ENCODE measurements at places on chromosomes 6 and 20.

DNA sequence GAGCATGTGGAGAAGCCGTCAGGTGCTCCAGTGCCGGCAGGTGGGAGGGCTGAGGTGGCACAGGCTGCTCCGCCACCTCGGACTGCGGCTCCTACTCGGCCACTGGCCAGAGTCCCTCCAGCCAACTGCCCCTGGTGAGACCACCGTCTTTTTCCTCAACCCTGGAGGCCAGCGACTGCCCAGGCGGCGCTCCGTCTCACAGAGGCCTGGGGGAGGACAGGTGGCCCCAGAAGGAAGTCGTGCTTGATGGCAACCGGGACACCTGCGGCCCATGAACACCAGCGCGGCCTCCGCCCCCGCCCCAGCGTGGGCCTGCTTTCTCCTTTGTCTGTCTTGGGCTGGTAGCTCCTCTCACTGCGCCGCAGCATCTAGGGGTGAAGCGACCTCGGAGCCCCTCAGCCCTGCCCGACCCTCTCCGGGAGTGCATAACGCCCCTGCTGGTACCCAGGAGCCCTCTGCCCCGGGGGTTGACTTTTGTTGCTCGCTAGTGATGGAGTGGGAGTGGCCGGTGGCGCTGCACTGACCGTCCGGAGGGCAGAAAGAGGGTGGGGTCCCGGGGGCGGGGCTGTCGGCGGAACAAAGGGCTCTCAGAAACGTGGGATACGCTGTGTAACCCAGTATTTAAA is 706 bp upstream of the TUBB2B start:
- no peak for DNase-seq

- no peak for DNase-seq
Observed at GRCh38 chr20:63185215-63185796, 30.6 kb downstream of the YTHDF1 start.

- peak; percentile 64 for DNase-seq
Observed at GRCh38 chr20:32357375-32357868, 709 bp upstream of the ASXL1 start.

DNA sequence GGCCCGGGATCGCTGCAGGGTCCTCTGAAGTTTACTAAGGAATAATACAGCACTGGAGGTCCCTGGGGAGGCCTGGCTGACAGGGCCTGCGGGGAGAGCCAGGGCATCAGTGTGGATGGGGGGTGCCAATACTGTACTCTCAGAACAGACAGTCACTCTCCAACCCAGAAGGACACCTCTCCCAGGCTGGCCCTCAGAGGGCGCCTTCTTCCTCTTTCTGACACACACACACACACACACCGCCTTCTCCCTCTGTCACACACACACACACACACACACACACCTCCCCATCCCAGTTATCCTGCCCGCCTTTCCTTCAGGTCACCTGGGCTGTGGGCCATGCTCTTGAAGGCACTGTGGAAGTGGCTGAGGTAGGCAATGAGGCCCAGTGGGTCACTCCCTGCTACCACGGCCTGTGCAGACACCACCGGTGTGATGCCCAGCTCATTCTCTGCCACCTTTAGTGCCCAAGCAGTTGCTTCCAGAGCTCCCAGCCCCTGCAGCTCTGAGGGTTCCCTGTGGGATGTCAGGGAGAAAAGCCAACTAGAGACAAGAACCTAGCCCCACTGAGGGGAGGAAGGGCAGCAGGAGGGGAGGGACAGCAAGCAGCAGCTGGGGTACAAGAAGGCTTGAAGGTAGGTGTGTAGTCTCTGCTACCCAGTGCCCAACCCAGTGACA is 7.5 kb downstream of the SMPD2 start:
- no peak for DNase-seq

DNA sequence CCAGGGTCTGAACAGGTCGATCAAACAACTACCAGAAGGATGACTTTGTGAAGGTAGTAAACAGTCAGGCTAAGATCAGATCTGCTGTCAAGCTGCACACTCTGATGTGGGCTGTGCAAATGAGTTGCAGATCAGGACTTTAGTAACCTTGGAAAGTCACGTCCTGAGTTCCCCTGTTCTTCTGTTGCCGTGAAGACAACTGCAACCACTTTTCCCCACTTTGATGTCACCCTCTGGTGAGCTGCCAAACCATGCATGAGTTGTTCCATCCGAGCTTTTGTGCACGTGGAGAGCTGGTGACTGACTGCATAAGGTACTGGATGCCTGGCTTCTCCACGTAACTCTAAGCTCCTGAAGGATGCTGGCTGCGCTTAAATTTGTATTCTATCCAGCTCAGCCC is 111.0 kb downstream of the CD83 start:
- peak; percentile 63 for DNase-seq

DNA sequence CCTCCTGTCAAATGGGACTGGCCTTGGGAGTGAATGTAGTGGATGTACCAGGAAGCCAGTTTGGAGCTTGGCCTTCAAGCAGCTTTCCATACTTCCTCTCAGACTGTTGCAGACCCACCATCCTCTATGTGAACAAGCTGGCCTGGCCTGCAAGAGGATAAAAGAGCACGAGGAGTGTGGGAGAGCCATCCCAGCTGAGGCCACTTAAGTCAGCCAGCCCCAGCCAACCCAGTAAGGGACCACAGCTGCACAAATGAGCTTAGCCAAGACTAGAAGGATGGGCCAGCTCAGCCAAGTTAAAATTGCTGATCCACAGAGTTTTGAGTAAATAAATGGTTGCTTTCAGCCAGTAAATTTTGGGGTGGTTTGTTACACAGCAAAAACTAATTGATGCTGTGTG is 156.9 kb upstream of the SOX4 start:
- DNase-seq, result no peak

DNA sequence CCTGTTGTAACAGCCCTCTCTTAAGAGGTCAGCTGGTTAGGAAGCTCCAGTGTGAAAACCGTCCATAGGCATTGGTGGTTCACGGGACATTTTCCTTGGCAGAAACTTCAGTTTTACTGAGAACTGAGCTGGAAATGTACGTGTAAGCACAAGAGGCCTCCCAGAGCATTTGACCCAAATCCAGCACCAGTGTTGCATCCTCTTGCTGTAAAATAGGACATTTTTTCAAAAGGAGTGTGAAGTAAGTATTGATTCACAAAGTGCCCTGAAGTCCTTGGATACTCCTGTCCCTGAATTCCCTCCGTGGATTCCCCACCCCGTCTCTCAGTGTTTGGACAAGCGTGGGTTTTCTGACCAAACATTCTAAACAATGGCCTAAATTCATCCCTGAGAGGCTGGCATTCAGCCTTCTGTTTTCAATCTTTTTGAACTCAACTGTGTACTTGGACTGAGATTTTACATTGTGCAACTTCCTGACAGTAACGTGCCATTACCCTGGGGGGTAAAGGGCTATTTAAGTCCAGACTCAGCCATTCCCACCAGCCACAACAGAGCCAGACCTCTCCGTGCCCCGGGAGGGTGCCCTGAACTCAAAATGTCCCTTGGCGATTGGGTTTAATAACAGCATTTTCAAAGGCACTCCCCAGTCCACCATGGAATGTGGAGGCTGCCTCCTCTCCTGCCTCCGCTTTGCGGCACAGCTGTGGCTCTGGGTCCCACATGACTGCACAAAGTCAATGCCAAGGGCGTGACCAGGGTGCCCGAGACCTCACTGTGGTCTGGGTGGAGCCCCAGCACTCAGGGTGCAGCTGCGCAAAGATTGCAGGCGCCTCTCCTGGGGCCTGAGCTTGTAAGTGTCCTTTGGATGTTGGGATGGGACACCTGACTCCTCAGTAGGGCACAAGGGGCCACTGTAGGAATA is 92.7 kb upstream of the AFDN start:
- no peak for DNase-seq

- no peak for DNase-seq
Observed at GRCh38 chr20:59584278-59584925, 19.9 kb upstream of the PHACTR3 start.

DNA sequence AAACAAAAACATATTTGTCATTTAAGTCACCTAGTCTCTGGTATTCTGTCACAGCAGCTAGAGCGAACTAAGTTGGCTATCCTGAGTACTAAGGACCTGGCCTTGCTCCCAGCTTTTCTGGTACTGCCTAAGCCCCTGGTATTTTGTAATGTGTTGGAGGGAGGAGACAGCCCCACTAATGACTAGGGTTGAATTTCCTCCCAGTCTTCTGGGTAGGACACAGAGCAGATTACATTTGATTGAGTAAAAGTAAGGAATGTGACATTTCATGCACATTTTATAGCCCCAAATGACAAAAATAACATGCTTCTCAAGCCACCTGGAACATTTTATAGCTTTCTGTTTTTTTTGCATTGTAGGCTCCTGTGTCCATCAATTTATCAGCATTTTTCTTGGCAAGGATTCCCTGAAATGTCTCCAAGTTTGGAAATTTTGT is 47.9 kb upstream of the DDR1 start:
- peak; percentile 87 for DNase-seq

DNA sequence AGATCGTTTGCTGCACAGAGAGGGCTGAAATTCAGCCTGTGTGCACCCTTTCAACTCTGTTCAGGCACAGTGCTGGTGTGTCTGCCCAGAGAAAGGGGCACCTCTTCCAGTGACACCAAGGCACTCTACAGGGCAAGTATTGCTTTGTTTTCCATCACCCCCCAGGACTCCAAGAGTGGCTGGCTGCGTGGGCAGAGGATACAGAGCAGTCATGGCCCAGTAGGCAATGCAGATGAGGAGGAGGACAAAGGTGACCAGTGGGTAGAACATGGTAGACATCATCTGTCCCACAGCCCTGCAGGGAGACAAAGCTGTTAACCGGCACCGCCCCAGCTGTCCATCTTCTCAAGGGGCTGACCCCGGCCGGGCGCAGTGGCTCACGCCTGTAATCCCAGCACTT is 6.7 kb upstream of the NEU1 start:
- no peak for DNase-seq

DNA sequence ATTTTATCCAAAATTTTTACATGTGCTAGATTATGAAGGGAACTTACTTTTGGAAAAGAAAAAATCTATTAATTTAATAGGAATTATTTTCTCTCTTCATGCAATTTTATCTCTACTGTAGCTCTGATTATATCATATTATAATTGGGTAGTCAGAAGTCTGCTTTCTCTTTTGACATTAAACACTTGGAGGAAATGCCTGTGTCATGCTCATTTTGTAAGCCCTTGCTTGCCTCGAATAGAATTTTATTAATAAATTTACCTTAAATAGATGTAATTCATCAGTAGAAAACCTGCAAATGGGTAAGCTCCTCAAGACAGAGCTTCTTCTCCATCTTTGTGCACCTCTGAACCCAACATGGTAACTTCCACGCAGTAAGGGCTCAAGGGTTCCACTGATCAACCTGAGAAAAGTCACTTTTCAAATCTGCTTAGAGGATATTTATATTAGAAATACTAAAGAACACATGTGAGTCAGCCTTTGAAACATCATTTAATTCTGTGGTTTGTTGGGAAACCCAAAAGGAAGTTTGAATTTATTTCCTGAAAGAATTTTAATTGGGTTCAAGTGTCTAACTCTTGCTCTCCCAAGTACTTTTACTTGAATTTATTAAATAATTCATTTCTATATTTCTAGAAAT is 266.0 kb downstream of the ALDH8A1 start:
- DNase-seq, result peak; percentile 76

DNA sequence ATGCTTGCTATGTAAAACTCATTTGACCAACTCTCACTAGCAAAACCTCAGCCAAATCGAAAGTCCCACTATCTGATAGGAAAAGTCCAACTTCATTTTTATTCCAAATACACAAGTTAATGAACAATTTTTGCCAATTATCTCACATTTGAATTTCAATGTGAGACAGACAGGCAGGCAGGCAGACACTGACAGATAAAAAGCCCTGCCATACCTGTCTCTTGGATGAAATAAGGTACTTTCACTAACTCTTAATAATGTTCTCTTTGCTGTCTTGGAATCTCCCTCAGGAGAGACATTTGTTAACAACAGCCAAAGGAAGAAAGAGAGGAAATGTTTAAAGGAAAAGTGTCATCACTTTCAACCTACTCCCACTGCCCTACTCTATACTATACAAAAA is 82.0 kb downstream of the RNGTT start:
- DNase-seq, result peak; percentile 34

DNA sequence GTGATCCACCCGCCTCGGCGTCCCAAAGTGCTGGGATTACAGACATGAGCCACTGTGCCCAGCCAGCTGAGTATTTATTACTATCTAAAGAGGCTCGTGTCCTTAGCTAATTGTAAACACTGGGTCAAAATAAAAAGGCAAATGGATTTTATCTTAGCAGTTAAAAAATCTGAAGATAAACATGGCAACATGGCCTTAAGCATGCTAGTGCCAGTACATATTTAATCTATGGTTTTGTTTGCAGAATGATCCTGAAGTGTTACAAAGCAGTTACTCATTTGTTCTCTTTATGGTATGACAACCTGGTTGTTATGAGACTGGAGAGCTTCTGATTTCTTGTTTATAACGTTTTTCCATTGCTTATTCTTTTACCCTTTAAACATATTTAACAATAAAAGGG is 3.9 kb upstream of the KIAA0408 start:
- no peak for DNase-seq

- DNase-seq, result peak; percentile 69
Observed at GRCh38 chr20:31496761-31497295, 17.4 kb upstream of the HM13 start.

DNA sequence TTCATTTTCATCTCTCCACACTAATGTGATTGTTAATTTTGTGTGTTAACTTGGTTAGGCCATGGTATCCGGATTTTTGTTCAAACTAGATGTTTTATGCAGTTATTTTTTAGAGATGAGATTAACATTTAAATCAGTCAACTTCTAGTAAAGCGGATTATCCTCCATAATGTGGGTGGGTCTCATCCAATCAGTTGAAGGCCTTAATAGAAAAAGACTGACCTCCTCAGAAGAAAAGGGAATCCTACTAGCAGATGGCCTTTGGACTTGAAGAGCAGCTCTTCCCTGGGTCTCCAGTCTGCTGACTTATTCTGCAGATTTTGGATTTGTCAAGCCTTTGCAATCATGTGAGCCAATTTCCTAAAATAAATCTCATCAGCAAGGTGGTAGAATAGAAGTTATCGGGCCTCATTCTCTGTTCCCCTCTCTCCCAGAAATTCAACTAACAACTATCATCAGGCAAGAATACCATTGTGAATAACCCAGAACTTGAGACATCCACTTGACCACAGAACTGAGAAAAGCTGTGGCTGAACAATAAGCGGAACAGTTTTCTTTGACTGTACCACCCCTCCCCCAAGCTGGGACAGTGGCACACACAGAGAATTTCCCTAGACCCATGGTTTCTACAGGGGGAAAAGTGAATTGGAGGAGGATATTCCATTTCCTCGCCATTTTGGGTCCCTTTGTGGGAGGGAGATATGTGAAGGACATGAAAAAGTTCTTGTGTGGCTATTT is 323.0 kb downstream of the UTRN start:
- no peak for DNase-seq

DNA sequence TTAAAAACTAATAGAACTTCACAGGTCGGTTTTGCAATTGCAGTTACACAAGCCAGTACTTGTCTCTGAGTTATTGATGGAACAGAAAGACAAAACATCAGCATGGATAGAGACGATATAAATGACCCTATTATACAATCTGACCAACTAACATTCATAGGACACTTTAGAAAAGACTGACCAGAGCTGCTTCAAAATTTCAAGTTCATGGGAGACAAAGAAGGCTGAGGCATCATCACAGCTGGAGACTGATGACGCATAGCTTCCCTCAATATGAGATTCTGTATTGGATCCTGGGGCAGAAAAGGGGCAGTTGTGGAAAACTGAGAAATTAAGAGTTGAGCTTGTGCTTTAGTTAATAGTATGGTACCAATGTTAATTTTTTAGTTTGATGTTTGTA is 174.0 kb downstream of the THBS2 start:
- peak; percentile 31 for DNase-seq

GRCh38 chr6:29678114-29678513 is 2.8 kb downstream of the ZFP57 start:
- DNase-seq, result no peak

- DNase-seq, result no peak
Observed at GRCh38 chr6:13712599-13712898, 914 bp upstream of the RANBP9 start.

GRCh38 chr6:35663447-35664235 is 25.1 kb downstream of the FKBP5 start:
- DNase-seq, result peak; percentile 83

Measured in EH (cell line).